ENCODE measurements at places on chromosomes 6 and 20.

- DNase-seq: no peak
Observed at GRCh38 chr20:34112600-34113101, 608 bp upstream of the EIF2S2 start.

DNA sequence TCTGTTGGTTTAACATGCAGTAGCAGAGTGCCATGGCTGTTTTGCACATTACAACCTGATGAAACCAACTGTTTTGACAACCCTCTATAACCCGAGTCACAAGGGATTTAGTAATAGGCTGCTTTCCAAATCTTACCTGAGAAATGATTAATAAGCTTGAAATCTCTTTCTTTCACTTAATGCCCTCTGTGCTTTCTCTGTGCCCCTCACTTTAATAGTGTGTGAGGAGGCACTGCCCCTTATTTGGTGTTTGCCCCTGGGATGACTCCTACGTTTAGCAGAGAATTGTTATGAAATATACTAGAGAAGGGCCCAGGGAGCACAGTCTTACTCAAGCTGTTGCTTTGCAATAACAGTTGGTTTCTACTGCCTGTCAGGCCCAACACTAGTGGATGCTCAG lies 31.0 kb upstream of the PTCHD4 start:
- DNase-seq: no peak

DNA sequence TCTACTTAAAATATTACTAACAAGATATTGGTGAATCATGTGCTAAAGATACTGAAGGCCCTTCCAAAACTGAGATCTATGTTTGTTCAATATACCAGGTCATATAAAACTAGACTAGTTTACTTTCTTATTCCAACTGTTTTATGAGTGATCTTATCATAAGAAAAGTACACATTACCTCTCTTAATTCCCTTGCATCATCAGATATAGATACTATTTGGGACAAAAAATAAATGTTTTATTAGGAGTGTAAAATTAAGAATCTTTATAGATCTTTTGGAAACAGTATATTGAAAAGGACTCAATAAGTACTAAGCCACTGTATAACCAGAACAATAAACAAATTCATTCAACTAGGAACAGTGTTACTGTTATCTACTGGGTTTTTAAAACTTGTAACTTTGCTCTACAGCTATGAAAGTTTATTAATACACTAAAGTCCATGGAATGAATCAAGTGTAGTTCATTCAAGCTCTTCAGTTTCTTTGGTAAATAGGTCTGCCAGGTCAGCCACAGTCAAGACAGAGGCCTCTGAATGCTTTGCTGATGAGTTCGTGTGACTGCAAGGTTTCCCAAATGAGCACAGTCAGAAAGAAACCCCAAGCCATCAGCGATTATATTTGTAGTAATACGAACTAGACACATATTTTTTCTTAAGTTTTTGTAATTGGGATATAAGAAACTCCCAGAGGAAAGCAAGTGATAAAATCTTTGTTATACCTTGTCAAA lies 71.8 kb upstream of the FBXO30 start:
- no peak for DNase-seq

- no peak for DNase-seq
Observed at GRCh38 chr6:50271266-50271665, 221.5 kb upstream of the DEFB112 start.

GRCh38 chr6:45351667-45352066 lies 23.5 kb downstream of the RUNX2 start:
- DNase-seq: no peak

DNA sequence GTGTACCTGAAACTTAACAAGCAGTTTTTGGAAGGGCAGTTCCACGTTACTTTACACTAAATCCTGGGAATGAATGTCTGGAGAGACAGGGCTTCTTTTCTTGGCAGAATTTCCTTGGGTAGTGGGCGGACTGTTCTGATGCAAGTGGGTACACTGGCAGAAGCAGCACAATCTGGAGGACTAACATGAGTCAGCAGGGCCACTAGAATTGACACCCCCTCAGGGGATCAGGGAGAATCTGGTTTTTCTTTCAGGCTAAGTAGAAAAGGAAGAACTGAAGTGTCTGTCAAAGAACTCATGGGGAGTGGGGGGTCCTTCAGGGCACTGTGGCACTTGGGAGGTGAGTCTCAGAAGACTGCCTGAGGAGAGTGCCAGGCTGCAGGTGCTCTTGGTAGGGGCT lies 34.6 kb downstream of the PANK2 start:
- no peak for DNase-seq

- DNase-seq: no peak
Observed at GRCh38 chr20:61324906-61325305, 72.8 kb downstream of the CDH4 start.

DNA sequence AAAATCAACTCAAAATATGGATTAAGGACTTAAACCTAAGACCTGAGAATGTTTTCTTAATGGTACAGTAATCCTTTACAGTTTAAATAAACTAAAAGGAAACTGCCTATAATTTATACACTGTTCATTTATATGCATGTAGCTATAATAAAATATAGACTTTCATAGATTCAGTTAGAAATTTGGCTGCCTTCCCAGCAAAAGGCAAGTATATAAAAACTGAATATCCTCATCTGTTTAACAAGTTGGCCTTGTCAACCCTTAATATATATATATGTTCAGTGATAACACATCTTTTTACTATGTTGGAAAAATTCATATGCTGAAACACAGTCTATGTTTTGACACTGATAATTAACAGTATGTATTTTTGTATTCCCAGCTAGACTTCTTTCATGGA lies 123.1 kb downstream of the GRIK2 start:
- DNase-seq: no peak

DNA sequence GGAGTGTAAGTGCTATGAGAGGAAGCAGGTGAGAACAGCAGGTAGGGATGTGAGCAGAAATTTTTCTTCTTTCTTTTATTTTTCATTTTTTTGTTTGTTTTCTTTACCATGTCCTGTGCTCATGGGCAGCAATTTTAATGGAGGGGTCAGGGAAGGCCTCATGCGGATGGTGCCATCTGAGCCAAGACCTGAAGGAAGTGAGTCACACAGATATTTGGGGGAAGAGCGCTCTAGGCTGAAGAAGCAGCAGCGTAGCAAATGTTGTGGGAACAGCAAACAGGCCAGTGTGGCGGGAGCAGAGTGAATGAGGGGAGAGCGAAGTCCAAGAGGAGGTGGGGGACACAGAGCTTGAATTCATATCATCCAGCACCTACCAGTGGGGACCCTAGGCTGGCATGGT lies 12.7 kb downstream of the SPDEF start:
- DNase-seq: no peak

DNA sequence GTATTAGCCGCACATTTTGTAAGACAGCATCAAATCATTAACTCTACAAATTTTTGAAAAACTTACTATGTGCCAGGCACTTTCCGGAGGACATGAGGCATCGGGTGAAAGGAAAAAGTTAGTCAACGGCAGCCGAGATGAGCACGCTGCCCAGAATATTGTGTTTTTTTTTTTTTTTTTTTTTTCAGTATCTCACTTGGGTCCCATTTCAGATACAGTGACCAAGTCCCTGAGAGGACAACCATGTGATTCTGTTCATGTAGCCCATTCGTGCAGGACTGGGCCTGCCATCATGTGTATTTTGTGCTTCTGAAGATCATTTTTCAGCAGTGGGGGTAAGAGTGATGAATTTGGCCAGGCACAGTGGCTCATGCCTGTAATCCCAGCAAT lies 1.3 kb downstream of the SLA2 start:
- DNase-seq: no peak

- no peak for DNase-seq
Observed at GRCh38 chr6:170259278-170259677, 31.6 kb downstream of the DLL1 start.

GRCh38 chr20:33999025-33999649 lies 5.4 kb downstream of the RALY start:
- DNase-seq: no peak

- DNase-seq: no peak
Observed at GRCh38 chr6:72421387-72421786, 200.5 kb upstream of the KCNQ5 start.

DNA sequence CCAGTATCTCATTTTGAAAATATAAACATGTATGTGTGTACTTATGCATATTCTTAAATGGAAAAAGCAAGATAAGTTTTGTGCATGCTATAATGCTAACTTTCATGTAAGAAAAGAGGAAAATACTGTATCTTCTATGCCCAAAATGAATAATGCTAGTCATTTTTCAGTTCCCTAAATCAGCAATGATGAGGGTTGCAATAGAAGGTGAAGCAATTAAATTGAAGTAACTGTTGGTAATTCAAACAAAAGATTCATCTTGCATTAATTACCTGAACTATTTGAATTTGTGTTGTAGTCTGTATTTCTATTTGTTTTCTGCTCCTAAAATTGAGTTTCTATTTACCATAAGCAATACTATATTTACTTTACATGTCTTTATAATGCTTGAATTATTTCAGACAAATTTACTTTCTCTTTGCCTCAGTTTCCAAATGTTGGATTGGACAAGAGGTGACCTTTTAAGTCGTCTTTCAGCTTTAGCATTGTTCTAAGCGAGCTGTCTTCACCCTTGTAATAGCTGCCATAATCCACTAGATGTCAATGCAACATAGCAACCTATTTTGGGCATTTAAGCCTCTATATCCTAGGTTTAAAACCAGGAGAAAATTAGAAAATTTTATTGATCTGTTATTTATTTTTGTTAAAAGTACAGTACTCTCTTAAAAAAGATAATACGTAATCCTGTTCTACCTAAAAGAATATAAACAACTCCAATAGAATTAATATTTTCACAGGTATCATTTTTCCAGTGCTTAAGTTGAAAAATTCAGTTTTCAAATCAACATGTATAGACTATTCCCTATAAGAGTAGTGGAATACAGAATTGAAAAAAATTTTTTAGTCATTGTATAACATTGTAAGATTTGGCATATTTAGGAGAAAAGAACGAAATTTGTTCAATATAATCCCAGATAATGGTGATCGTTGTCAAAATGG lies 52.3 kb upstream of the IFNGR1 start:
- no peak for DNase-seq

DNA sequence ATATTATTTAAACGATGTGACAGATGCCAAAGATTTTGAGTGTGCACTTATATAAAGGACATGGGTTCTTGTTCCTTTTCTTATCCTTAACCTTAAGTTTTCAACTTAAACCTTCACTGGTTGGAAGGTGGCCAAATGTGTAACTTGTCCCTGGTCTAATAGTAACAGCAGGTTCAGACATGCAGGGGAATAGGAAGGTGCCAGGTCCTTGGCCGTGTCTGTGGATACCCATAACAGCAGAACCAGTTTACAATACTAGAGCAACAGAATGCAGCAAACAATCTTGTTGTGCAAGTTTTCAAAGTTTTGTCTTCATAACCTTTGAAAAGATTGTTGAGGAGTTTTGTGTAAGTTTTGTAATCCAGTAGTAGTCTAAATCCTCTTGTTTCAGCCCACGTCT lies 4.4 kb downstream of the MYB start:
- no peak for DNase-seq

DNA sequence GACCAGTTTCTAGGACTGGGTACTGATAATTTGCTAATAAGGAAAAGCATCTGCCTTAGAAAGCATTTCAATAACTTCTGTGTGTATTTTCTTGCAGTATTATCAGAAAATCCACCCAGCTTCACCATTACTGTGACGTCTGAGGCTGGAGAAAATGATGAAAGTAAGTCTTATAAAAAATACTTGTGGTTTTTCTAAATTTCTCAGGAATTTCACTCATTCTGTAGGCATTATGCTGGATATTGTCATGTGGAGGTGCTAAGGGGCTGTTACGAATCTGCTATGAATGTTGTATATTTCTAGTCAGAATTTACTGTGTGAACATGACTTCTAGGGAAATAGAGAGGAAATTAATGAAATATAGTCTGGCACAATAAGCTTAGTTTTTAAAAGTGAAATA lies 8.9 kb downstream of the RWDD1 start:
- no peak for DNase-seq

DNA sequence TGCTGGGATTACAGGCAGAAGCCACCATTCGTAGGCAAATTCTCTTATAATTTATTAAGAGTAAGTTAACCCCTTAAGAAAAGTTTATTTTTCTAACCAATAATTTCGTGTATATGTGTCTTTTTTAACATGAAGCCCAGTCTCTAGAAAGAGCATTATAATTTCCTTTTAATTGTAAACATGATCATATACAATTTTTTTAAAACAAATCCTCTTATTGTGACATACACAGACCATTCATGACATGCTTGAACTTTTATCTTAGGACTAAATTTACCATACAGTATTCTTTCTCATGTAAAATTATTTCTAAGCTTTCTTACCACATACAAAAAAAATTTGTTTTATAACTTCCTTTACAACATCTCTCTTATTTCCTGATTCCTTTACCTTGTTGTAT lies 6.7 kb downstream of the ACOT13 start:
- DNase-seq: no peak

DNA sequence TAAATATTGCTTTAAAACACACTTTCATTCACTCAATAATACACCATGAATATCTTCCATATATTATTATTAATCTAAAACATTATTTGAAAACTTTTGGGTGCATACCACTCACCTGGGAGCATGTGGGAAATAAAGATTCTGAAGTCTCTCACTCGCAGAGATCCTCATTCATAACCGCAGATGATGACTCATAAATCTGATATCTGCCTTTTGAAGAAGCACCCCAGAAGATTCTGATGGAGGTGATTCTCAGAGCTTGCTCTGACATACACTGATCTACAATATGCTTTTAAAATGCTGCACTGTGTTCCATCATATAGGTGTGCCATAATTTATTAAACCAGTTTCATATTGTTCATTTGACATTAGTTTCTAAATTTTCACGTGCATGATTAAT lies 135.0 kb upstream of the SGK1 start:
- no peak for DNase-seq

DNA sequence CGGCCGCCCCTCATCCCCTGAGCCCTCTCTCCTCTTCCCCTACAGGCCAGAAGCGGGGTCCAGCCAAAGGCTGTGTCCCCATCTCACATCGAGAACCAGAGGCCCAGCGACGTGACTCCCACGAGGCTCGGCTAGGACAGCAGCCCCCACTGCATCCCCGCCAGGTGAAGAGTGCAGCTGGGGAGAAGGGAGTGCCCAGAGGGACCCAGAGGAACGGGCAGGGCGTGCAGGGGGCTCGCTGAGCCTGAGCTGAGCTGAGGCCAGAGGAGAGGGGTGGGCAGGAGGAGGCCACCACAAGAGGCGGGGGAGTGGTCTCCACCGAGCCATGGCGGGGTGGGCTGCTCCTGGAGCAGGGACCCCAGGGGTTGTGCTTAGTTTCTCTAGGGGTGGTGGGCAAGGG lies 32.6 kb downstream of the KCNQ2 start:
- no peak for DNase-seq

All from GF-D8 (cell line).